ENCODE measurements at places on chromosomes 5 and 9.
A peak's percentile ranks its signal among the peaks of the same experiment; 100 is the strongest.

GRCh38 chr9:35711501-35712428 lies 20.2 kb downstream of the TLN1 start:
- DNase-seq = no peak

DNA sequence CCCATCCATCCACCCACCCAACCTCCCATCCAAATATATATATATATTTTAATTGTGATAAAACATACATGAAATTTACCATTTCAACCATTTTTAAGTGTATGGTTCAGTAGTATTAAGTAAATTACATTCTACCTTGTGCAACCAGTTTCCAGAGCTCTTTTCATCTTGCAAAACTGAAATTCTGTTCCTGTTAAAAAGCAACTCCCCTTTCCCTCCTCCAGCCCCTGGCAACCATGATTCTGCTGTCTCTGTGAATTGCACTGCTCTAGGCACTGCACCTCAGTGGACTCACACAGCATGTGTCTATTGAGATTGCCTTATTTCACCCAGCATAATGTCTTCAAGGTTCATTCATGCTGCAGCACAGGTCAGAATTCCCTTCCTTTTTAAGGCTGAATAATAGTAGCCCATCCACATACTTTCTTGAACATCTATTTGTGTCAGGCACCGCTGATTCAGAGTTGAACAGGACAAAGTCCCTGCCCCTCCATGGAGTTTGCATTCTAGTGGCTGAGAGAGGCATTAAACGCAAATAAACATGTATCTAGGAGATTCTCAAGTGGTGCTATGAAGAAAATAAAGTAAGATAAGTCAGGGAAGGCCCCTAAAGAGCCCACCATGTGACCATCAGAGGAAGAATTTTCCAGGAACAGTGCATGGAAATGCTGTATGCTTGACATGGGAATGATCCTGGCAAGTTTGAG lies 24.0 kb downstream of the CSF1R start:
- DNase-seq = no peak

DNA sequence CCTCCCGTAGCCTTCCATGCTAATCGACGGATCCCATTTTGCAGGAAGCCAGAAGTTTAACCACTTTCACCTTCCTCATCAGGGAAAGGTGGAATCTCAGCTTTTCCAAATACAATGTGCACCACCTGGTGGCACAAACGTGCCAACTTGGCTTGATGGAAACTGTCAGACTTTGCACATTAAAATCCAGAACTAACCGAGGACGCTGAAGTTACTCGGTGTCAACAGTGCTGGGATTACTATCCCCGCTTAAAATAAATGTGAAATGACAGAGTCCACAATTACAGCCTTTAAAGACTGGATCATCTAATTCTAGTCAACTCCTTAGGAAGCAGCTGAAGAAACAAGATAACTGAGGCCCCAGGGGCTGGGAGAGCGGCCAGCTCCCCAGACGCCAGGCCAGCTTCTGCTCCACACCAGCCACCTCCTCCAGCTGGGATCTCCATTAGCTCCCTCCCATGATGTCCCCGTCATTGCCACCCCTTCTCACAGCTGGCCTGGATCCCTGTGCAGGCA lies 50.1 kb upstream of the RETREG1 start:
- peak; percentile 19 for DNase-seq

DNA sequence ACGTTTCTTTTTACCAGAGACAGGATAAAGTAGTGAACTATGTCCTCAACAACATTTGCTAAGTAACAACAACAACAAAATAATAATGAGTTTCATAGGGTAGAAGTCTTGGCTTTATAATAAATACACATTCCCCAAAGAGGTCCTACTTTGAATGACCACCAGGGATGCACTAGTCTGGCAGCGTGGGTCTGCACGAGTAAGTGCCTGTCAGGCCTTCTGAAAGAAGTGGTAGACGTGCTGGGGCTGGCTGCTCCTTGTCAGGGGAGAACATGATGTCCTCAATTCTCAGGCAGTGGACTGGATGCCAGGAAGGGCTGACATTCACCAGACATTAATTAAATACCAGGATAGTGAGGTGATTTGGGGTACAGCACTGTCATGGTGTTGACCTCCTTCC lies 331.1 kb downstream of the TMEM38B start:
- no peak for DNase-seq

DNA sequence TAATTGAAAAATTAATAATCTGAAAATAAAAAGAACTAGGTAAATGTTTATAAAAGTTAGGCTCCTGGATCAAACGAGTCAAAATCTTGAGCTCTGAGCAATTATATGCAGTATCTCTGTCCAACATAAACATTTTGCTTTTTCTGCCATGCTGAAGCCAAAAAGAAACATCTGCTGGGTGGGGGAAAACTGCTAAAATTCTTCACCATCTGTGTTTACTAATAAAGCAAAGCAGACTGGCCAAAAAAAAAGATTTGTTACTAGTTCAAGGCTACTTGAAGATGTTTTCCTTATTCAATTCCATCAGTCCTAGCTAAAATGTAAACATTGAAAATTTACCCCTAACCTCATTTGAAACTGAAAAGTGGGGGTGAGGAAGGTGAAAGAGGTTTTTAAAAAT lies 29.7 kb downstream of the GTF3C4 start:
- DNase-seq = no peak

- peak; percentile 40 for DNase-seq
Observed at GRCh38 chr5:73218552-73219171, 45.7 kb downstream of the TMEM174 start.

GRCh38 chr9:26308328-26308727 lies 584.3 kb downstream of the CAAP1 start:
- DNase-seq = no peak

DNA sequence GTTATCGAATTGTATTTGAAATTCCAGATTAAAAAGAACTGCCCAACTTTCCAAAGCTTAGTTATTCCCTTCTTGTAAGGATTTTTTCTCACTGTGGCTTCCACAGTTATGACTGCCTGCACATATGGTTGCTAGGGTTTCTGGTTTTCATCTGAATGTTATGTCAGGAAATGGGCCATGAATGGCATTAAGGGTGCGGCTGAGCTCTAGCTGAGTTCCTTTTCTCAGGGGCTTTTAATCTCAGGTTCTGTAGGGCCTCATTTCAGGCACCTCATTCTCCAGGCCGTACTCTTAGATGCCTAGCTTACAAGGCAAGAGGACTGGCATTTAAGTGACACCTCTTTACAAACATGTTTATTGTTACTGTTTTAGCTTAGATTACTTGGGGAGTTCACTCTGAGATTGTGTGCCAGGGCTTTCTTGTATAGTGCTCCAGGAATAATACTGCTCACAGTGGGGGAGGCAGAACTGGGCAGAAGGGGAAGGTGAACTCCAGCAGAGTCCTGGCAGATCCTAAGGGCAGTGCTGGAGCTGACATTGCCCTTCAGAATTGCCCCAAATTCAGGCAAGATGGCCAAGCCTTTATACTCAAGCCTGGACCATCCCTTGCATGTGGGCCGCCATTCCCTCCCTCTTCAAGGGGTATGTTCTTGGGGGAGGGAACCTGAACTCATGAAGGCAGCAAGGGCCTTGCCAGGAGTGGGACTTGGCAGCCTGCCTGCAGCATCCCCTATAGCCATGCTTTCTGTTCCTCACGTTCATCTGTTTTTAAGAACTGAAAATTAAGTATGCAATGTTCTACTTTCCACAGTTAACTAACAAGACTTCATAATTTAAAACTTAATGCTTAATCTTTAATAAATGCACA lies 111.5 kb downstream of the KDM4C start:
- DNase-seq = peak; percentile 13

- DNase-seq = no peak
Observed at GRCh38 chr5:171598641-171599152, 179.2 kb downstream of the FGF18 start.

DNA sequence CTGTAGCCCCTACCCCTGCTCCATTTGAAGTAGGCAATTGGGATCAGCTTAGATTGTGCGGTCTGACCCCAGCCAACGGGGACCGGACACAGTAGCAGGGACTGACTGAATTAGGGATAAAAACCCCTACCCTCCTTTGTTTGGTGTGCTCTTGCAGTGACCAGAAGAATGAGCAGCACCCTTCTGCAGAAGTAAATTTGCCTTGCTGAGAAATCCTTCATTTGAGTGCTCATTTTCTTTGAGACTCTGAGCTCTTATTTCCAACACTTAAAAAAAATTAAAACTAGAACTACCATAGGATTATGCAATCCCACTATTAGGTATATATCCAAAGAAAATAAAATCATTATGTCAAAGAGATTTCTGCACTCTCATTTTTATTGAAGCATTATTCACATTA lies 560.0 kb downstream of the CDH12 start:
- no peak for DNase-seq

GRCh38 chr5:150386024-150386855 lies 26.5 kb downstream of the CD74 start:
- no peak for DNase-seq

GRCh38 chr5:142115937-142116614 lies 7.5 kb downstream of the NDFIP1 start:
- DNase-seq = no peak

GRCh38 chr5:26805076-26805475 lies 233.3 kb downstream of the CDH9 start:
- DNase-seq = no peak

DNA sequence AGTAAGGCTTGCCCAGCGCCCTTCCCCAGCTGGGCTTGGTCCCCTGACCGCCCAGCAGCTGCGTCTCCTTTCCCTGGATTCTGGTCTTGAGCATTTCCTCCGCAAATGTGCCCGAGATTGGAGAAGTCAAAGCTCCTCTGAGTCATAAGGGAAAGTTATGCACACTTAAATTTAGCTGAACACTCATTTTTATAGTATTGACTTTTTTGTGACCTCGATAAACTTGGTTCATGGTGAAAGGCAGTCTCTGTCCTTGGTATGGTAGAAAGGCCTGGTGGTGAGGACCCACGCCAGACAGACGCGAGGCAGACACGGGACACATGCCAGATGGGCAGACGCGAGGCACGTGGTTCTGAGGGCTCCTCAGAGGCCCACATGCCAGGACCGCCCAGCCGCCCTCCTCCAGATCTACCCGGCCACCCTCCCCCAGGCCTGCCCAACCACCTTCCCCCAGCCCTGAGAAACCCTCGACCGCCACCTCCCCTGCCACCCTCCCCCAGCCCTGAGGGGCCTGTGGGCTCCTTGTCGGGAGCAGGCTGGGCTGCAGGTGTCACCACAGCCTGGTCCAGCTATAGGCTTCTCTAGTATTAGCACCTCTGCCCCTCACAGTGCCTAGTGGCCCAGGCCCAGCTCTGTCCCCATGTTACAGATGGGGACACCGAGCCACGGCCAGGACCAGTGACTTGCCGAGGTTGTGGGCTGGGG lies 60.9 kb upstream of the CACNA1B start:
- DNase-seq = no peak

GRCh38 chr5:132104556-132104955 lies 31.0 kb downstream of the CSF2 start:
- DNase-seq = no peak

- DNase-seq = no peak
Observed at GRCh38 chr5:87653242-87653641, 240.5 kb upstream of the CCNH start.

DNA sequence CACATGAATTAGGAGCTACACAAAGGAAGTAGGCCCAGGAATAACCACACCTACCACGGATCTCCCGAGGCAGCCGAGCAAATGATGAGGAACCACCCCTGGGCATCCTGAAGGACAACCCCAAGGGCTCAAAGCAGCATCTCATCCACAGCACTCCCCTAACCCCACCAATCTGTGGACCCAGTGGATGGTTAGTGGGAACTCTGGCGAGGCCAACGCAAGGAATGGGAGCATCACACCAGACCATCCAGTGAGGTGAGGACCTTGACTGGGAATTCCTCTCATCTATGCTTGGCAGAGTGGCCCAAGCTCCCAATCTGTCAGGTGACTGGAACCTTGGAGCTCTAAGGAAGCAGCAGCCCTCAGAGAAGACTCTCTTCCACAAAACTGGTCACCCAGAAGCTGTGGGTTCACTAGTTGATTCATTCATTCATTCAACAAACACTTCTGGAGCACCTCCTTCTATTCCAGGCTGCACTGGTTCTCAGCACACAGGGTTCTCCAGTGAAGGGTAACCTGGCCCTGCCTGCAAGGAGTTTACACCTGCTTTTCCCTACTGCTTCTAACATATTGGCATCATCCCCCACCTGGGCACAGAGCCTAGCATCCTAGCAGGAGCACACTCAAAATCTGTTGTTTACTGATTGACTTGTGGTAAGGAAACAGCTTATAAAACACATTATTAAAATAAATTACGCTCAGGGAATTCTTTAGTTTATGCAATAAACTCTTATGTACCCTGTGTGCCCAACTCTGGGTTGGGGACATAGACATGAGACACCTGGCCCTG lies 4.9 kb downstream of the ACSL6 start:
- no peak for DNase-seq

- DNase-seq = no peak
Observed at GRCh38 chr5:119078071-119078846, 7.4 kb downstream of the DMXL1 start.

DNA sequence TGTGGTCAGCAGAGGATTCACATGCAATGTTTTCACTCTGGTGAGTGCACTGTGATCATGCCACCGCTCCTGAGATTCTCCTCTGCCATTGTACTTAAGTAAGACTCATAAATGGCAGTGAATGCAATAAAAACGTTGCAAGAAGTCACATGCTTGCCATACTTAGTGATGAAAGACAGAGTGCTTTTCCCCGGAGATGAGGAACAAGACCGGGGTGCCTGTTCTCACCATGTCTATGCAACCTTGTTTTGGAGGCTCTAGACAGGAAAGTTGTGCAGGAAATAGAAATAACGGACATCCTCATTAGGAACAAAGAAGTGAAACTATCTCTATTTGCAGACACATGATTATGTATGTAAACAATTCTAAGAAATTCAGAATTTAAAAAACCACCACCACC lies 84.7 kb upstream of the IRX2 start:
- DNase-seq = no peak

GRCh38 chr9:74858751-74859414 lies 28.8 kb downstream of the TRPM6 start:
- DNase-seq = no peak

DNA sequence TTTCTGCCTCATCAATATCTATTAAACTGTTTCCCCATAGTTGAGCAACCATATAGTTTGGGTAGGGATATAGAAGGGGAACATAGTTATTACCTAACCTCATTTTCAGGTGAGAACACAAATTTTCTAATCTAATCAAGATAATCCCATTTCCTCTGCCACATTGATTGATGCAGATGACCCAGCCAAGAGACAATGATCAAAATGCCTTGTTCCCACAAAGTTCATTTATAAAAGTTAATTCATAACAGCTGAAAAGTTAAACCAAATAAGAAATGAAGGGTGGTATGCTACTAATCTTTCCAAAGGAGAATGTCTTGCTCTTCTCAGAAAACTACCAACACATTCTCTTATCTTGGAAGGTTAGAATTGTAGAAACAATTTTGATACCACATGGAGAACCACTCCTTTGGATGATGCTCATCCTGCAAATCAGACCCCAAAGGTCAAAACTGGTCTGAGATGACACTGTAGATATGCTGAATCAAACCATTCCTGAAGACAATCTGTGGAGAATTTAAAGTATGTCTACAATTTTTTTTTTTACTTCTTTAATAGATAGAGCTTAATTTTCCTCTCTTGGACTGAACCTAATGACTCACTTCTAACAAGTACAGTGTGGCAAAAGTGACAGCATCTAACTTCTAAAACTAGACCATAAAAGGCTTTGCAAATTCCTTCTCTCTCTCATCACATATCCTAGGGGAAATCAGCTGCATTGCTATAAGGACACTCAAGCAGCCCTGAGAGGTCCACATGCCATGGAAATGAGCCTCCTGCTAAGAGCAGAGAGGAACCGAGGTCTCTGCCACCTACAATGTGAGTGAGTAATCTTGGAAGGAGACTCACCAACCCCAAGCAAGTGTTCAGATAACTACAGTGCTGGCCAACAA lies 586.7 kb upstream of the TUSC1 start:
- DNase-seq = no peak
